Myocyte (in vitro differentiated cells): ENCODE measurements at places on chromosomes 6 and 20.

- peak; percentile 98 for DNase-seq
Observed at GRCh38 chr20:46406200-46406985, at the start of gene ELMO2. Gene ELMO2, minus strand, starts transcription at chr20:46406615. Its CDS starts 12,133 bp downstream, at chr20:46394482.

- DNase-seq: no peak
Observed at GRCh38 chr6:109076377-109076776, 18.3 kb downstream of the SESN1 start.

DNA sequence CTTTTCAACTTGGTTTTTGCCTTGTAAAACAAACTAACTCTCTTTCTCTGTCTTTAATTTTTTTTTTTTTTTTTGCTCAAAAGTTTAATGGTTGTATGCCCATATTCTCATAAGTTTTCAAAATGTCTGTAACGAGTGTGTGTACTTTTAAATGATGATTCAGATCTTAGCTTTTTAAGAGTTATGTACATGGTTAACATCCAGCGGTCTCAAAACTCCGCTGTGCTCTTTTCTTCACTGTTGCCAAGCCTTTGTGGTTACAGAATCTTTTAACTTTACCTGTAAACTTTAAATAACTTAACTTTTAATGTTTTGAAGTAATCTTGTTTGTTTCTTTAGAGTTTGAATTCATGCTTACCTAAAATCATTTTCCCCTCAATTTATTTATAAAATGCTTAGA, 133.0 kb downstream of the SAMD5 start:
- no peak for DNase-seq

- DNase-seq: no peak
Observed at GRCh38 chr6:16743664-16744210, 17.5 kb downstream of the ATXN1 start.

DNA sequence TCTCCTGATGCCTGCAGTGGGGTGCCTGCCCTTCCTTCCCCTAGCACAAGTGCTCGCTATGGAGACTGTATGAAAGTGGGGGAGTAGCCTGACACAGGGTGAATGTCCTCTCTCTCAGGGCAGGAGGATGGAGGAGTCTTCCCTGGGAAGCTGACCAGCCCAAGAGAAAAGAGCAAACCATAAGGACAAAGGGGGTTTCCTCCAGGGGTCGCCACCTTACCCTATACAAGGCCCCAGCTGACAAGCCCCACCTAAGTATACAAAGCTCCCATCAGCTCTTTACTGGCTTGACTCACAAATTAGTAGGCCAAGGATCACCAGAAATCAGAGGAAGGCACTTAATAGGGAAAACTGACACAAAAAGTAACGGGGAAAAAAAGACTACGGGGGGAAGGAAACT, 54.1 kb downstream of the PLAGL1 start:
- DNase-seq: no peak

GRCh38 chr6:10078581-10078980, 336.3 kb downstream of the TFAP2A start:
- DNase-seq: no peak

DNA sequence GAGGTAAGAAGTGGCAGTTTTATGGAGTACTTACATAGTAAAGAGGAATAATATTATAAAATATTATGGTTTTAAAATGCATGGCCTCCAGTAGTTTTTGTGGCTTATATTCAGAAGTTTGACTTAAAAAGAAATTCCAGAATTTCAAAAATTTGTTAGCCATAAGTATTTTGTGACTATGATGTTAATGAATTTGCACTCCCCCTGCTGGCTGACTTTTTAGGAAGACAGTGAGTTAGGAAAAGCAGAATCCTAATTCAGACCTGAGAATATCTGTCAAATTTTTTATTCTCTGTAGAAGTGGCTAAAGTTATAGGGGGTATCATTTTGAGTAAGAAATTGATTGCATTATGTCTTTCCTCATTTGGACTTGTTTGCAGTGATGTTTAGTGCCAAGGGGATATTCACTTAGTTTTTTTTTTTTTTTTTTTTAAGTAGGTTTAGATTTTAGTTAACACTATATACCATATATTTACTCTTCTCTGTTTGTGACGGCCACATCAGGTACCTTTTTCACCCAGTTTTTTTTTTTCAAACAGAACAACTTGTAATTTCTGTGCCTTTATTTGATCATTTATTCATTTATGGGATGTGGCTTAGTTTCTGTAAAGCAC, 40.8 kb downstream of the ZFAND3 start:
- DNase-seq: peak; percentile 59

DNA sequence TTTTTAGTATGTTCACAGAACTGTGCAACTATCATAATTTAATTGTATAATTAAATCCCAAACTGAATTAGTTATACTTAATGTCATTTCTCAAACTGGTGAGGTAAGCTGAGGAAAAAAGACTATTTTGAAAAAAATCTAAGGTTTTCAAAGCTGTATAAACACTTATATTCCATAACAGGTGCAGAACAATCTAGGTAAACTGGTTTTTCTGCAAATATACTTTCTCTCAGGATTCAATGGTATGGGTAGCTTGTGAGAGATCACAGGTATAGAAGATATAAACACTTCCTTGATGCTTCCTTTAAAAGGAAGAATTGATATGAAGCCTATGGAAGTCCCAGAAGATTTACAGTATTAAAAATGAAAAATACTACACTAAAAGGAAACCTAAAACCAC, 33.7 kb downstream of the NOL7 start:
- DNase-seq: no peak

DNA sequence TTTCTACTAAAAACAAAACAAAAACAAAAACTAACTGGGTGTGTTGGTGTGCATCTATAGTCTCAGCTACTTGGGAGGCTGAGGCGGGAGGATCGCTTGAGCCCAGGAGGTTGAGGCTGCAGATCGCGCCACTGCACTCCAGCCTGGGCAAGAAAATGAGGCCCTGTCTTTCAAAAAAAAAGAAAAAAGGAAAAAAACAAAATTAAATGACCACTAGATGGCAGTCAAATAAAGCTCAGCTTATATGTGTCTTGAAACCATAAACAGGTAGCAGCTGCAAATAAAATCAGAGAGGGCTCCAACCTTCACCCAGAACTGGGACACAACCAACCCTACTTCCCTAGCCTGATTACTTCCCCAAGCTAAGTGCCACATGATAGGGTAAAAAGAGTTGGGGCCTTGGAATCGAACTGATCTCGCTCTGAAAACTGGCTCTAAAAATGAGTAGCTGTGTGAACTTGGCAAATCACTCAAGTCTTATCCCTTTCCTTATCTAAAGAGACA, 67.1 kb upstream of the ADGRF4 start:
- DNase-seq: peak; percentile 64

DNA sequence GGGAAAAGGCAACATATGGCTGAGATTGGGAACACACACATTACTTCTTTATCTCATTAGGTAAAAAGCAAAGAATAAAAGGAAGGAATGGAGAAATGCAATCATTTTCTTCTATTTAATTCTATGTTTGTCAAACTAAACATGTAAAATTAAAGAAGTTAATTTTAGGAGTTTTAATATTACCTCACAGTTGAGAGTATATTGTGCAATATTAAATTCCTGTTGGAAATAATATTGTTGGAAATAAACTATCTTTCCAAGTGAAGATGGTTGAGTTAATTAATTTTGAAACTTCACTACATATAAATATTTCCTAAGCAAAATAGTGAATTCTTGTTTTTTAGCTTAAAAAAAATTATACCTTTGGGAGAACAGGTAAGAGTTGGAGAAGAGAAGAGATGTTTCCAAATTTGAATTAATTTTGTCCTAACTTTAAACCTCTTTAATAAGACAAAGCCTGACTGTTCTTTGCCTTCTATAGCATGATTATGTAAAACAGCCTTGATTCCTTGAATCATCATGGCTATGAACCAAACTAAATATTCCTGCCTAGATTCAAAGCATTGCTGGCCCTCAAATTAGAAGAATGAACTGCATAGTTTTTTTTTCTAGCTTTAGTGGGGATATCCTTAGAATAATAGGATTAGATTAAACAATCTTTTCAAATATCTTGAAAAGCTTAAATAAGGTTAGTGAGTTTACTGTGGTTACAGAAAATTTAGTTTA, 1349.1 kb upstream of the ADGRB3 start:
- no peak for DNase-seq

DNA sequence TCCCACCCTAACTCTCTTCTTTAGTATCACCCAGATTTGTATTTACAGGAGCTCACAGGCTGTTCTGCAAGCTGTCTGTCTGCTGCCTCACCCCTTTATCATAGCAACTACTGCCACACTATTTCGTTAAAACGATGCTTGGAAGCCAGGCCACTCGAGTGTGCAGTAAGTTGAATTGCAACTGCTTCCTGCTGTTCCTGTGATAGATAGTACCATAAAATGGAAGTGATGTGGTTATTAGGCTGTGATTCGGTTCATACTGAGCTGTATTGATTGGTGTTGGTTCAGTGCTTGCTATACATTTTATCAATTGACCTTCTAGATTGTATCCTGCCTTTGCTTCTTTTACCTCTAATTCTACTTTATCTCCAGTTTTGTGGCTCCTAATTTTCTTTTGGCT, 325.4 kb downstream of the RNF144B start:
- no peak for DNase-seq

GRCh38 chr6:167980911-167981580, 16.4 kb upstream of the KIF25 start:
- no peak for DNase-seq

GRCh38 chr20:31652917-31653396, 15.2 kb downstream of the COX4I2 start:
- no peak for DNase-seq
